HepG2 (cell line): ENCODE measurements at places on chromosomes 16 and 17. TPM values are rescaled to one million over a fixed set of nuclear protein-coding genes. Genes with fewer than 3 reads are reported as not detected.

Gene LRRC37A
- polyA plus RNA-seq: 1.0 and 1.3 TPM in 2 replicates

Gene KRT27
- not detected in 2 replicates for polyA plus RNA-seq

Gene GGA3
- 43.7 and 50.1 TPM in 2 replicates for polyA plus RNA-seq

Gene TP53TG3
- not detected in 2 replicates for polyA plus RNA-seq

Gene C16orf86
- 1.5 and 2.0 TPM in 2 replicates for polyA plus RNA-seq

Gene PYDC1
- not detected in 2 replicates for polyA plus RNA-seq

Gene B3GNT9
- polyA plus RNA-seq: 1.2 and 1.5 TPM in 2 replicates

Gene NPIPB6
- 0.25 and 0.50 TPM in 2 replicates for polyA plus RNA-seq

Gene MT1F
- polyA plus RNA-seq: 1.2 and 1.9 TPM in 2 replicates

Gene SLC13A2
- 0.07 TPM in 1 of 2 replicates, not detected in the other for polyA plus RNA-seq

Gene ADAM11
- 0.33 and 0.38 TPM in 2 replicates for polyA plus RNA-seq

Gene LYRM9
- 0.34 and 0.66 TPM in 2 replicates for polyA plus RNA-seq

Gene NOXO1
- polyA plus RNA-seq: 0.69 and 1.4 TPM in 2 replicates

Gene NPIPA5
- polyA plus RNA-seq: 21.5 and 26.9 TPM in 2 replicates
